ENCODE measurements at places on chromosomes 4 and X.

DNA sequence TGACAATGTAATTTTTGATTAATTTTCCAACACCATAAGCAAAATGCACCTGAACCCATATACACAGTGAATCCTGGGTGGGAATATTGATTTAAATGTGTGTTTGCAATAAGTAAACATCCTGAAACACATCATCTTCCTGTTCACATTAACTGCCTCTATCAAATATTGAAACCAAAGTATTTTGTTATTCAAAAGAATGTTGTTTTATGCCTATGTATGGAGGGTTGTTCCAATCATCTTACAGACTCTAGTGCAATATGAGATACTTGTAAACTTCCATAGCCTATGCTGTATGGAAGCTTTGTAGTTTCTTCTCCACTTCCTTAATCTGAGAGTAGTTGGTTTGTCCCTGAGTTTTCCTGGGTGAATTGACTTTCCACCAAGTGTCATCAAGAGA lies 105.4 kb upstream of the SLC7A11 start:
- no peak for DNase-seq

- DNase-seq, result no peak
Observed at GRCh38 chr4:44720371-44720770, 6.0 kb downstream of the GNPDA2 start.

GRCh38 chrX:10514891-10515290 lies 105.5 kb downstream of the MID1 start:
- DNase-seq, result no peak

GRCh38 chr4:145179281-145179860 lies 1.0 kb downstream of the OTUD4 start:
- DNase-seq, result peak; percentile 61

GRCh38 chr4:76579596-76580375 lies 144.8 kb downstream of the SHROOM3 start:
- DNase-seq, result no peak

GRCh38 chr4:106746451-106746850 lies 289.7 kb downstream of the DKK2 start:
- DNase-seq, result no peak

- no peak for DNase-seq
Observed at GRCh38 chr4:3779509-3779908, 13.3 kb downstream of the ADRA2C start.
